ENCODE measurements at places on chromosomes 3 and 15. TPM values are rescaled to one million over a fixed set of nuclear protein-coding genes. Genes with fewer than 3 reads are reported as not detected.

The PATL2 gene
- total RNA-seq: not detected

The DHFR2 gene
- 2.2 TPM for total RNA-seq

The CPEB1 gene
- total RNA-seq: 0.04 TPM

The ZWILCH gene
- total RNA-seq: 27.0 TPM

The ACVR2B gene
- 1.1 TPM for total RNA-seq

The BMF gene
- total RNA-seq: 0.04 TPM

The CHL1 gene
- 0.08 TPM for total RNA-seq

The DNAH12 gene
- not detected for total RNA-seq

The PLOD2 gene
- 41.3 TPM for total RNA-seq

The ANKUB1 gene
- total RNA-seq: 0.31 TPM

The PAQR9 gene
- not detected for total RNA-seq

The ACTRT3 gene
- 1.9 TPM for total RNA-seq

The MAN2C1 gene
- 35.4 TPM for total RNA-seq

The OSBPL10 gene
- 60.1 TPM for total RNA-seq

The PCSK6 gene
- total RNA-seq: 2.1 TPM

The THRB gene
- 0.84 TPM for total RNA-seq

The CCDC9B gene
- 8.0 TPM for total RNA-seq

The ZBTB47 gene
- total RNA-seq: 10.5 TPM

The GP9 gene
- total RNA-seq: not detected

The RFTN1 gene
- 43.6 TPM for total RNA-seq

The TTC21A gene
- total RNA-seq: 0.55 TPM

The ALCAM gene
- total RNA-seq: 50.4 TPM

The WWTR1 gene
- 21.0 TPM for total RNA-seq

The GOLGA8S gene
- not detected for total RNA-seq

The TMEM45A gene
- 4.4 TPM for total RNA-seq

The PDZRN3 gene
- 4.2 TPM for total RNA-seq

The LRRC2 gene
- 0.08 TPM for total RNA-seq

The IQCH gene
- 2.4 TPM for total RNA-seq

The FBN1 gene
- 2.0 TPM for total RNA-seq

The CXCR6 gene
- not detected for total RNA-seq

The ZPLD1 gene
- total RNA-seq: 0.72 TPM

The ALDH1A2 gene
- total RNA-seq: not detected

The KLHL25 gene
- 4.4 TPM for total RNA-seq

The SMCO1 gene
- not detected for total RNA-seq

The USP13 gene
- total RNA-seq: 3.8 TPM

The ATP6V1A gene
- total RNA-seq: 38.8 TPM

The CACNA1D gene
- not detected for total RNA-seq

All from hair follicular keratinocyte (primary cell).